ENCODE measurements at places on chromosomes 4 and X.

DNA sequence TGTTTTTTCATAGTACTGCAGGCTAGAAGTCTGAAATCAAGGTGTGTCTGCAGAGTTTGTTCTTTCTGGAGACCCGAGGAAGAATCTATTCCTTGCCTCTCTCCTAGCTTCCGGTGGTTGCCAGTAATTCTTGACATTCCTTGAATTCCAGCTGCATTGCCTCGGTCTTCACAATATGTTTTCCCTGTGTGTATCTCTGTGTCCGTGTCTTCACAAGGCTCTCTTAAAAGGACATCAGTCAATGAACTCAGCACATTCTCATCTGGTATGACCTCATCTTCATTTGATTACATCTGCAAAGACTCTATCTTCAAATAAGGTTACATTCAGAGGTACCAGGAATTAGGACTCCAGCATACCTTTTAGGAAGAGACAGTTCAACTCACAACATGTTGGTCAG lies 163.4 kb downstream of the BANK1 start:
- peak; percentile 38 for DNase-seq

DNA sequence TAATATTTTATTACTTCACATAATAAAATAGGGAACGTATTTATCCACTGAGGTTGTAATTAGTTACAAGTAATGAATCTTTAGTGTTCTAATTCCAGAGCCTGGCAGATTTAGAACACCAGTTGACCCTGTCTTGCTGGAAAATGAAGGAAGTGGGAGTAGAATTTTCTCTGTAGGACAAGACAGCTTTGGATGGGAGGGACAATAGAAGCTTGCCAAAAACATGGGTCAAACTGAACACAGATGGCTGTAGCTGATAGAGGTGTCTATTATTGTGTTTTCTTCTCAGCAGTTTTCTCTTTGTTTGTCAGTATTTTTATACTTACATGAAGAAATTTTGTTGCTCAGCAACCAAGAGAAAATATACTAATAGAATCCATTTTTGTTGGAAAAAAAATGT lies 20.2 kb downstream of the FAT4 start:
- no peak for DNase-seq

DNA sequence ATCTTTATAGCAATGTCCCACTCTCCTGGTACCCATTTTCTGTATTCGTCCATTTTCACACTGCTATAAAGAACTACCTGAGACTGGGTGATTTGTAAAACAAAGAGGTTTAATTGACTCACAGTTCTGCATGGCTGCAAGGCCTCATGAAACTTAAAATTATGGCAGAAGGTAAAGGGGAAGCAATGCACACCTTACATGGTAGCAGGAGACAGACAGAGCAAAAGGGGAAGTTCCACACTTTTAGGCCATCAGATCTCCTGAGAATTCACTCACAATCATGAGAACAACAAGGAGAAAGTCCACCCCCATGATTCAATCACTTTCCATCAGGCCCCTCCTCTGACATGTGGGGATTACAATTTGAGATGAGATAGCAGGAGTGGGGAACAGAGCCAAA lies 49.7 kb downstream of the TMLHE start:
- no peak for DNase-seq

GRCh38 chrX:134737061-134737460 lies 78.8 kb upstream of the PLAC1 start:
- peak; percentile 59 for DNase-seq

DNA sequence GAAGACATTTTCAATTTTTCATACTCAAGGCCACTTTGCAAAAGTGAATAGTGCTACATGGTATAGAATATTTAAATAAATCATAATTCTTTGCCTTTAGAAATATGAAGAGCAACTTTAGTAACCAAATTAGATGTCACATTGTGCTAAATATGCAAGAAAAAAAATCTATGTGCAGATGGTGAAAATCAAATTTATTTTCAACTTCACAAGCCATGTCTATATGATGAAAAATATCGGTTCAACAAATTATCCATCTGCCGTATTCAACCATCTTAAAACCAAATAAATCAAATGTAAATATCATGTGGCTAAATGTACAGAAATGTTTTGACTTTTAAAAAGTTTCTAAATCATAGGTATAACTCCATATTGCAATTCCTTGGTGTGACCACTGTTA lies 398.2 kb downstream of the PABPC4L start:
- DNase-seq, result no peak

DNA sequence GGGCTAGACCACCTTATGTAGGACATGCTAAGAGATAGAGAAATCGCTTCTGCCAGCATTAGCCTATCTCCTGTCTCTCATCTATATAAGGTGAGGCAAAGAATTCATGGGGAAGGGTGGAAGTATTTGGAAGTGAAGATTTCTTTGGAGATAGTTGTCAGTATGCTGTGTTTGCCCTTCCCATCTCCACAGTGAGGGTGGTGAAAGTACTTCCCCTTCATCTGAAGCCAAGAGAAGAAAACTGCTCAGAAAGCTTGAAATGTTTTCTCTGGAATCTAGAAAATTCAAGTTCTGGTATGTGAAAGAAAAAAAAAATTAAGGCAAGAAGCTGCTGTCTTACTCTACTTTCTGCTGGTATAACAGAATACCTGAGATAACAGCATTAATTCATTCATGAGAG lies 12.3 kb upstream of the ADH5 start:
- peak; percentile 44 for DNase-seq
